AG04450 (cell line): ENCODE measurements at places on chromosomes 6 and 20.

DNA sequence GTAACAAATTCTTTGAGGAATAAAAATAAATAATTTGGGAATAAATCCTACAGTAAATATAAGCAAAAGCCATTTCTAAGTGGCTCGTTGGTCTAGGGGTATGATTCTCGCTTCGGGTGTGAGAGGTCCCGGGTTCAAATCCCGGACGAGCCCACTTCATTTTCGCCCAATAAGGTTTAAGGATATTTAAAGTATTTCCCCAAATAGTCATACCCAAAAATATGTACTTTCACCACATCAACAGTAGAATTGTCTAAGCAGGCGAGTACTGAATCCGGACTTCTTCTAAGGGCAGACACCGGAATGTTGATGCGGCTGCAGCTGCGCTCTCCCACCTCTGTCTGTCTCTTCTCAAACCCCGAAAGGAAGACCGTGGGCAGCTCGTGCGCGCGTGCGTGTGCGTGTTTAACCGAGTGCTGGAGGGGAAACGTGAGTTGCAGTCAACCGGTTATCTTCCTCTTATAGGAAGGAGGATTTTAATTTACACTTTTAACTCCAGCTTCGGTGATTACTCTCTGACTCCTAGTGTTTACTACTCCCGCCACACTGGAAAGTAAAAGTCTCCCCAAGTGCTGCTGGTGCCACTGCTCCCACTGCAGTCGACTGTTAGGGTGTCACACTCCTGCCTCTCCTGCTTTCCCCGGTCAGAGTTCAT, 155.7 kb upstream of the PRSS16 start:
- peak; percentile 80 for DNase-seq

DNA sequence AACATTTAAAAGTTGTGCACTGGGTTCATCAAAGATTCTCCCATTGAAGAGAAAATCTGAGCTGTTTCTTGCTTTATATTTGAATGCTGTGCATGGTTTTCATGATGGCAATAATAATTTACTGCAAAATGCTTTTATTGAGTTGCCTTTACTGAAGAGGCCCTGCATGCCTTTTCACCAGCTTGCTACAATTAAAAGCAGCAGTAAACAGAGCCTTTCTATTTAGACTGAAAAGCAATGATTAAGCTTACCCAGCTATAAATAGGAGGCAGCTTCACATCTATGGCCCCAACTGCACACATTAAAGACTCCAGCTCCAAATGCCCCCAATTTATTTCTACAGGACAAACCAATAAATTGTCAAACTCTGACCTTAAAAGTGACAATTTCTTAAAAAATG, 70.3 kb downstream of the ANKEF1 start:
- no peak for DNase-seq

GRCh38 chr6:122423734-122424133, 24.3 kb downstream of the HSF2 start:
- DNase-seq = no peak

GRCh38 chr6:5587648-5588047, 326.3 kb downstream of the FARS2 start:
- no peak for DNase-seq

GRCh38 chr6:129267028-129267427, 384.1 kb downstream of the LAMA2 start:
- DNase-seq = no peak

DNA sequence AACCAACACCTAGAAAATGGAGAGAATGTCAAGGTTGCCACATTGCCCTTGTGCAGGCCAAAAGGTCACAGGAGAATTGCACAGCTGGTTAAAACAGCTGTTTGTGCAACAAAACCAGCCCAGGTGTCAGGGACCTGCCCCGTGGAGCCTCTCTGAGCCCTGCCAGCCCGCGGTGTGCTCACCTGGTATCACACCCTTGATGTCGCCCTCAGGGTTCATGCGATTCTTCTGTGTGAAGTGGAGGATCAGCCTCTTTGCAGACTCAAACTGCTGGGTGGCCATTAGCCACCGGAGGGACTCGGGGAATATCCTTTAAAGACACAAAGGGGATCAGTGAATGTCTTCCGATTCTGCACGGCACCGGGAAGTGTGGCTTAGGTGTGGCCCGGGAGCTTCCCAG, 39.2 kb downstream of the PSMG4 start:
- DNase-seq = no peak

DNA sequence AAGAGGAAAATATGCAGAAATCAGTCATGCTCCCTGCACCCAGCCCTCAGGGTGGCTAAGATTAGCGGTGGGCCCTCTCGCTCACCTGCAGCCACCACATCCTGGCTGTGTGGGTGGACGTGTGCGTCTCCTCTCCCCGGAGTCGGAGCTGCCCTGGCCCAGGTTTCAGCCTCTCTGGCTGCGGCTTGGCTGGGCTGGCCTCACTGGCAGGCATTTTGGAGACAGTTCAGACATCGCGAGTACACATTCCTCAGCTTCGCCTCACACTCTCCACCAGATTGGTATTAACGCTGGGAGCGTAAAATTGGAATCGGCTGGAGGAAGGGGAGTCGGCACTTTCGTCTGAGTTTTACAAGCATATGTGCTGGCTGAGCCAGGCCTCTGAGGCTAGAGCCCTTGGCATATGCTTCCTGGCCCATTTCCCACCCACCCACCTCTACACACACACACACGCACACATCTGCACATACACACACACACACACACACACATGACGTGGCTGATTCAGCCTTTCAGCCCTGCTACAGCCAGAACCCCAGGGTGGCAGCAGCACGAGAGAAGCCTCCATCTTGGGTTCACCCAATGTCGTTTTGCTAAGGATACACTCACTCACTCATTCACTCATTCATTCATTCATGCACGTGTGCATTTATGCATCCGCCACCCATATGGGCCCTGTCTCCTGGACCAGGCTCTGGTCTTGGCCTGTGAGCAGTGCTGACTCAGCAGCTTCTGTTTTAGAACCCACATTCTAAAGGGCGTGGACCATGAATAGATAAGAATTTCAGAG, 42.9 kb downstream of the BCAS4 start:
- DNase-seq = peak; percentile 80

DNA sequence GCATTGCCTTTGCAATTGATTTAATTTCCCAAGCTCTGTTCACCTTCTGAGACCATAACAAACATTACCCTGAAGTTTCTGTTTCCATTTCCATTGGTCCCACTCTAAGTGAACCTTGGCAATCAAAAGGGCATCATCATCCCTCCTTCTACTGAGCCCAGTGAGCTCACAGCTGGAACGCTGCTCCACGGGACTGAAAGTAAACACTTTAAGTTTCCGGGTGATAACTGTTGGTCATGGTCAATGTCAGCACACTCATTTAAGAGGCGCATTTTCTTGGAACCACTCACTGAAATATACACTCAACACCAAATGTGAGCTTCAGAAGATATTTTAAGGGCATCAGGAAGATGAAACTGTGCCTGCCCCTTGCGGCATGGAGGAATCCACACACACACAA, 37.1 kb upstream of the RPS6KA2 start:
- DNase-seq = no peak

DNA sequence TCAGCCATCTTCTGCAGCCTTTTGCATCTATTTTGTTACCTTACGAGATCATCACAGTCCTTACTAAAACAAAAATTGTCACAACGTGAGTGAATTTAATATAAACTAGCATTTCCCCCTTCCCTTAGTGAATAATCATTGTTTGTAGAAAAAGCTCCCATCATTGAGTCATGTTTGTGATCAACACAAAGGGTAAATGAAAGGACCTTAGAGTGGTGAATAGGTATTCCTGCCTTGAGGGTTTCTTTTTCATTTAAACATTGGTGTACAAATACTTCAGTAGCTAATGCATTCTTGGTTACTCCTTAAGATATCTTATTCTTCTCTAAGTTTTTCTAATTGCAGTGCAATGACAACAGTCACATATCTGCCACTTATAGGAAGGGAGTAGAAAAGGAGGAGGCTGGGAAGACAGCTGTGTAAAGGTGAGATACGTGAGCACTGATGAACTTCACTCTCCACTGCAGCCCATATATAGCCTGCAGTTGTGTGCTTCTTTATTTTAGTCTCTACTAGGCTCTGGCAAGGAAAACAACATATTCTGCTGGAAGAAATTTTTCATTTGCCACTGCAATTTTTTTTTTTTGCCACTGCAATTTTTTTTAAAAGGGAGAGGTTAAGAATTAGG, 27.8 kb downstream of the ADGRG6 start:
- no peak for DNase-seq

DNA sequence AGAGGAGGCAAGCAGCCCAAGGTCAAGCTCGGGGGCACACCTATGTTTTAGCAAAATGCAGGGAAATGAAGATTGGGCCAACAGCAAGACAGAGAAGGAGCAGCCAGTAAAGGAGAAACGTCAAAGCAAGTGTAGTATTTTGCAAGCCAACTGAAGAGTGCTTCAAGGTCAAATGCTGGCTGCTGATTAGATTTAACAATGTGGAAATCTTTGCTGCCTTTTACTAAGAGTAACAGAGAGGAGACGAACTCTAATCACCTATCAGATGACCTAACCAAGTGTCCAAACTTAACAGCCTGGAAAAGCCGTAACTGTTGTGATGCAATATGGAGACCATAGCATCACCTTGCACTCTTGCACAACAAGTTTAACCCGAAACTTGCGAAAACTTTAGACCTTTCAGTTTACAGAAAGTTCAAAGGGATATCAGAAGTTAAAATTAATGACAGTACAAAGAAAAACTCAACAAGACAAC, 30.4 kb downstream of the AKIRIN2 start:
- DNase-seq = no peak

GRCh38 chr20:64224351-64225170, 31.0 kb upstream of the PCMTD2 start:
- DNase-seq = peak; percentile 87

GRCh38 chr6:158040051-158040803, 58.6 kb downstream of the SYNJ2 start:
- DNase-seq = peak; percentile 97

DNA sequence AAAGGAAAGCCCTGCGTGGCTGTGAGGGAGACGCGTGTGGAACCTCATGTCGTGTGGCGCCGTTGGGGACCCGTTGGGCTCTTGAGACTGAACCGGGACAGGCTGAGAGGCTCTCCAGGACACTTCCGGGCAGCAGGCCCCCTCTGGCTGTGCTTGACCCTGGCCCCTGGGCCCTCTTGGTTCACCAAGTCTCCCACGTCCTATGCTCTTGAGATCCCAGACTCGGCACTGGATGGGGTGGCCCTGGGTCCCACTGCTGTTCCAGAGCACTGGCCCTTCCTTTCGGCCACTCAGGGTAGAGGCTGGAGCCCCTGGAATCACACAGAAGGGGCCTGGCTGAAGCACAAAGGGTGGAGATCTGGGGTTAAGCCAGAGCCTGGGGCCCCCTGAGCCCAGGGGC, 30.4 kb downstream of the NTSR1 start:
- DNase-seq = no peak

DNA sequence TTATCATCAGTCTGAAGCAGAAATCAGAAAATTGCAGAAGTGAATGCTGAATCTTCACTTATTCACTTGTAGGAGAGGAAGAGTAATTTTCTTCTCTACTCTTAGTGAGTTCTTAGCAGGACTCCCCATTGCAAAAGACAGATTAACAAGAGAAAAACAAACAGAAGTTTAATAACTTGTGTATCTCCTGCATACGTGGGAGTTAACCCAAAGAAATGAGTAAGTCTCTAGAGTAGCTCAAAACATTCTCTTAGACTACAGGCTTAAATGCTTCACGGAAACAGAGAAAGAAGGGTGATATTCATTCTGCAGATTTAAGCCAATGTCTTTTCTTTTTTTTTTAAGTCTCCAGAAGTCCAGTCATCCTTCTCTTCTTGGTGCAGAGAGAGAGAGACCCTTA, 97.9 kb upstream of the TMEM181 start:
- DNase-seq = no peak

DNA sequence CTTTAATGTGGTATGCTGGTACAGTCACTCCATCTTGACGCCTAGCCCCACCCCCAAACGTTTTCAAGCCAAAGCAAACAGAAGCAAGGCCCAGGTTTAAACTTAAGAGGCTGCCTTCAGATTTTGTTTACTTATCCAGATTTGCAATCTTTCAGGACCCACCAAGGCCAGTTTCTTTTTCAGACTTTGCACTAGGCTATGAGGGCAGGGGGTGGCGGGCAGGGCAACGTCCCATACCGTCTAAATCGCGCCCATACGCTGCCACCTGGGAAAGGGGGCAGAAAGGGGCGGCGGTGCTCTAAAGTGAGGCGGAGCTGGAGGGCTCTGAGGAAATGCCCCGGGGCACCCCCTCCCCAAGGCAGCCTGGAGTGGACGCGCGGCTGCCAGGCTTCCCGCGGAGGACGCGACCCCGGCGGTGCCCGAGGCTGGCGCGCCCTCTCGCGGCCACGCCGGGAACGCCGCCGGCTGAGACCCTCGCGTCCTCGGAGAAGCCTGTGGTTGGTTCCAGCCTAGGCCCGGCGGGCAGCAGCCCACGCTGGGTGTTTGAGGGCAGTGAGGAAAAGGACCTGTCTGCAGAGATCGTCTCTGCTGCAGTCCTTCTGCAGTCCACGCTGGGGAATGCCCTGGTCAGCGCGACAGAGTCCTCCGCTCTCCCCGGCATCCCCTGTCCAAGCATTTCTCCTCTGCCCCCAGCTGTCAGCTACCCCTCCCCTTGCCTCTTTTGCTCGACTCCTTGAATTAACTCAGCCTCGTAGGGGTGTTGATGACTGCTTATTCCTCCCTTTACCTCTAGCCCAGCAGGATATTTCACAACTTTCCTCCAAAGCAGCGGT, 129.2 kb upstream of the PRND start:
- no peak for DNase-seq

DNA sequence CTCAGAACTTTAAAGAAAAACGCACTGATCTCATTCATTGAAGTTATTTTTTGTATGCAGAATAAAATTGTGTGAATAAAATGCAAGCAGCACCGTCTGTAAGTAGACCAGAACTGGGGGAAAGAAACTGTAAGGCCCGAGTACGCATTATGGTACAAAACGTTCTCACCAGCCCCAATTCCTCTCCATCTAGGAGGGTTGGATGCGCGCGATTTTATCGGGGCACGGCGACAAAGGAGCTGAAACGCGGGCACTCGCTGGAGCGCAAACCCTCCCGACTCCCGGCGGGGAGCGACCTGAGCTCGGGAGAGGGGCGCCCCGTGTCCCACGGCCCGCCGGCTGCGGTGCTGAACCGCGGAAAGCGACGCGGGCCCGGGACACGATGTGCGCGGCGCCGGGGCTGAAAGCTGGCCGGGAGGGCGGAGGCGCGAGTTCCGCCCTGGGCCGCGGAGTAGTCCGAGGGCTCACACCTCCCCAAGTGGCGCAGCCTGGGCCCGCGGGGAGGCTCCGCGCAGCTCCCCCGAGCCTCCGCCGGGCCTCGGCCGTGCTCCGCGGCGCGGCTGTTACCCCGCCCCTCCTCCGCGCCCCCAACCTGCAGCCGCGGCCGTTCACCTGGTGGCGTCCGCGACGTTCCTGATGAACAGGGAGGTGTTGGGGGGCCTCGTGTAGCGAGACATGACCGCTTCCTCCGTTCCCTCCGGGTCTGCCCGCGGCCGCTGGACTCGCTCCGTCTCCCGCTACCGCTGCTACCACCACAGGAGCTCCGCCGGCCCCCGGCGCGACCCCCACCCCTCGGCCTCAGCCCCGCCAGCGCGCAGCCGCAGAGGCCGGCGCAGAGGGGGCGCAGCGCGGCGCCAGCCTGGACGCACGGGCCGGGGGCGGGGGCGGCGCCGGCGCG, at the start of gene SRSF12:
Gene SRSF12 (minus strand): TSS at position 861 of the 898 bp plus-strand sequence. CDS start 184 bp downstream, at position 677.
- DNase-seq = no peak
